ENCODE measurements at places on chromosomes 16 and 17.

DNA sequence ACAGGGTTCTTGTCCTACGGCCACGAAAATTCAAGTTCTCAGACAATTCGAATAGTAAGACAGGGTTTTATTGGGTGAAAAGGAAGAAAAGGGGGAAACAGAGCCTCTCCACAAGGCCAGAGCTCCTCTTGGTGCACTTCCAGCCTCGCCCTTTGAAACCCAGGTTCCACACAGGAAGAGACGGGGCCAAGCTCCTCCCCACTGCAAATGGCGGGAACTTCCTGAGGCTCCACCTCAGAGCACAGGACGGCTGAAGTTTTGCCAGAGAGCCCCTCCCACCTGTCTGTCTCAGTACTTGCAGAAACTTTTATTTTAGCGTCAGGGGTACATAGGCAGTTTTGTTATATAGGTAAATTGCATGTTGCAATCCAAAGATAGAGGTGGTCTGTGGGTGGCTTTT is 165.7 kb upstream of the CDH8 start:
- no peak for DNase-seq

- DNase-seq = peak; percentile 68
Observed at GRCh38 chr17:7560172-7561027, 1.3 kb upstream of the SENP3 start.

DNA sequence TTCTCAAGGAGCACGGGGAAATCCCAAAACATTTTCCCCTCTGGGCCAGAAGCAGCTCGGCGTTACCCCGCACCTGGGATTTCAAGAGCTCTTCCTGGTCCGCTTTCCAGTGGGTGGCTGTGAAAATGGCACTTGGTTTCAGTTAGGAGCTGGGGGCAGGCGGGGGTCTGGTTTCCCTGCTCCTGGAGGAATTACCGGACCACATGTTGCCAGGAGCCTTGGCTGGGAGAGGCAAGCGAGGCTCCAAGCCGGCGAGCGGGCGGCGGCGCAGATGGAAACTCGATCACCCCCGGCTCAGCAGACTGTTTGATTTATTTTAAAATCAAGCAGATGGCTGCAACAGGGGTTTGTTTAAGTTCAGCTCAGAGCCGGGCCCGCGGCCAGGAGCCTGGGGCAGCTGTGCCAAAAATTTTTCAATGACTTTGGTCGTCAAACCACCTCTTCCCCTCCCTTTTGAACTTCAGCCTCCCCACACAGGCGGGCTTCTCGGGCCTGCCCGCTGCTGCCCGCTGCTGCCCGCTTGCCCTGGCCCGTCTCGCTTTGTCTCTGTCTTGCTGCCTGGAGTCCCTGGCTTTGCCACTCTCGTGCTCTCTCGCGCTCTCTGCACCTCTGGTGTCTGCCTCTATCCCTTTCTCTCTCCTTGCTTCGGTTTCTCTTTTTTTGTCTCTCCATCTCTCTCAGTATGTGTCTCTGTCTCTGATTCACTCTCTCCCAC is 108.0 kb upstream of the CIBAR2 start:
- no peak for DNase-seq

- DNase-seq = no peak
Observed at GRCh38 chr17:8161289-8162232, 1.2 kb downstream of the VAMP2 start.

- no peak for DNase-seq
Observed at GRCh38 chr17:48261297-48261880, 153.8 kb downstream of the SNX11 start.

DNA sequence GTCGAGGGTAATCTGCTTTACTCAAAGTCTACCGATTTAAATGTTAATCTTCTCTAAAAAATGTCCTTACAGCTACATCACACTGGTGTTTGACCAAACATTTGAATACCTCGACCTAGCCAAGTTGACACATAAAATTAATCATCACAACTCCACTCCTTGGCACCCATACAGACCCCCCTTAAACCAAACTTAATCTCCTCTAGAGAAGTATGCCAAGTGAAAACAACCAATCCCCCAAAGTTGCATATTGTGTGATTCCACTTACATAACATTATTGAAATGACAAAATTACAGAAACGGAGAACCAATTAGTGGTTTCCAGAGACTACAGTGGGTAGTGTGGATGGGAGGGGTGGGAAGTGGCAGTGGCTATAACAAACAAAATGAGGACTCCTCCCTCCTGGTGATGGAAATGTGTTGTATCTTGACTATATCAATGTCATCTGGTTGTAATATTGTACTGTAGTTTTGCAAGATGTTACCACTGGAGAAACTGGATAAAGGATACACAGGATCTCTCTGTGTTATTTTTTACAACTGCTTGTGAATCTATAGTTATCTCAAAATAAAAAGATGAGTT is 39.4 kb downstream of the CAPNS2 start:
- DNase-seq = no peak

DNA sequence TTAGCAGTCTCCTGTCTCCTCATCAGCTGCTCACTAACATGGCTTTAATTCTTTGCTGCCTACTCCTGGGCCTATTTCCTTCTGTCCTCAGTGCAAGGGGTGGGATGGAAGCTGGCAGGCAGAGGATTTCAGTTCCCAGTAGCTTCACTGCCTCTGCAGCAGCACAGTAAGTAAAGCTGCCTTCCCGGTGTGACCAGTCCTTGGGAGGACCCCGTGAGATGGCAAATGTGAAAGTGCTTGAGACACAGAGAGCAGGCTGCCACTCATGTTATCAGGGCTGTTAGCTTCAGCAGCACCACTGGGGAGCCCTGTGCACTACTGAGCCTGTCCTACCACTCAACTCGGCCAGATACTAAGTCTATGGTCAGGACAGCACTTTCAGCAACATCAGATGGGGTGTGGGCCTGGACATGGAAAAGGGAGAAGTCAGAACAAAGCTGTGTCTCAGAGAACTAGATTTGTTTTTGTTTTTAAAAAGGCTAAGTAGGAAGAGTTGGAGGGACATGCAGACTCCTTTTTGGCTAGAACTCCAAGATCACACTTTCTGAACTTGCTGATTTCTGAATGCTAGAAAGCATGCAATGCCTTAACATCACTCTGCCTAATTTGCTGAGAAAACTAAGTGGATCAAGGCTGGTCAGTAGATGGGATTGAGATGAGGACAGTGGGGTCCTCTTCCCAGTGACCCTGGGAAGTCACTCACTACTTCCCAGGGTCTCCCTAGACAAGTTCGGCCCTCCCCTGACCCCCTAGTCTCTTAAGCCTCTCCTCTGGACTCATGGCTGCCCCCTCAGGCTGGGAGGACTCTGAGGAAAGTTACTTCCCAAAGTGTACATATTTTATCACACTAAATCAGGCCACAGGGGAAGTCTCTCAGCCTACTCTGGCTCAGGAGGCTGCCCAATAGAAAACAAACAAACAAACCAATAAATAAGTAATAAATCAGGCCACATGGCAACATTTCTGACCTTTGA is 1.1 kb downstream of the ACSF2 start:
- peak; percentile 67 for DNase-seq
